ENCODE measurements at places on chromosomes 3 and 15. TPM values are rescaled to one million over a fixed set of nuclear protein-coding genes. Genes with fewer than 3 reads are reported as not detected.
A peak's percentile ranks its signal among the peaks of the same experiment; 100 is the strongest.

DNA sequence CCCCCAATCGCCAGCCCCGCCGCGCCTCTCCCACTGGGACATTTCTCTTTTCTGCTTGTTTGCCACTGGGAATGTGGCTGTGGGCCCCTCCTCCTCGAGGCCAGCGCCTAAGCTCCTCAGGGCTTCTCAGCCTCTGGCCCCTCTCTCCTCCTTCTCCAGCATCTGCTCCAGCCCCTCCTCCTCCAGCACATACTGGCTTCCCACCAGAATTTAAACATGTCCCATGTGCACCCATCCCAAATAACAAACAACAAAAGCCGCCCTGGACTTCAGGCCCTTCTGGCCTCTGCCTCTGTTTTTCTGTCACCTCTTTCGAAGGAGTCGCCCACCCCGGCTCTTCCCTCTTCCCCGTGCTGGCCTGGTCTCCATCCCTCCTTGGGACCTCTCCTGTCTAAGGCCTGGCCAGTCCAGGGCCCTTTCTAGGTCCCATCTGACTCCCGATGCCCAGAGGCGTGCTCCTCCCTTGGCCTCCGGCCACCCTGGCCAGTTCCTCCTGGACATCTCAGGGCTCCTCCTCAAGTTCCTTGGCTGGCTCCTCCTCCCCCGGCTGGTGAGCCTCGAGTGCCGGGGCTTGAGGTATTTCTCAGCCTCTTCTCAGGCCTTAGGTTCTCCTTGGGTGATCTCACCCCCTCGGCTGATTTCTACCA lies 94.6 kb upstream of the SLC6A6 start:
- DNase-seq, result no peak

The KCNMB2 gene
- 3.7 TPM for total RNA-seq

- peak; percentile 92 for DNase-seq
Measured at GRCh38 chr3:46935168-46935858, 41.2 kb downstream of the CCDC12 start.

The IP6K2 gene
- 105 TPM for total RNA-seq

The RARB gene
- total RNA-seq, result 28.0 TPM

The SCG3 gene
- not detected for total RNA-seq

DNA sequence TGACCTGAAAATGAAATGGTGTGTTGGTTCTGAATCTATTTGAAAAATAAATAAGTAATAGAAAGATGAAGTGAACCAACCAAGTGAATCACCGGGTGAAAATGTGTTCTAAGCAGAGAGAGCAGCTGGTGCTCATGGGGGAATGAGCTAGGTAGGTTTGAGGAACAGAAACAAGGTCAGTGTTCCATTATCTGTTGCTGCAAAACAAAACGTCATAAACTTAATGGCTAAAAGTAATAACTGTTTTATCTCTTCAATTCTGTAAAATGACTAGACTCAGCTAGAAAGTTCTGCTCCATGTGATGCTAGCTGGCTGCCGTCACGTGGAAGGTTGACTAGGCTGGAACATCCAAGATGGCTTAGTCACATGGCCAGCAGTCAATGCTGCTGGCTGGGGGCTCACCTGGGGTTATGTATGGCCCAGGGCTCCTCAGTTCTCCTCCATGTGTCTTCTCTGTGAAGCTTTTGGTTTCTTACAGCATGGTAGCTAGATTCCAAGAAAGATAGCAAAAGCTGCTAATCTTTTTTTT lies 13.3 kb upstream of the SH3BP5 start:
- no peak for DNase-seq

GRCh38 chr15:47877836-47878235 lies 160.5 kb downstream of the SEMA6D start:
- DNase-seq, result no peak

DNA sequence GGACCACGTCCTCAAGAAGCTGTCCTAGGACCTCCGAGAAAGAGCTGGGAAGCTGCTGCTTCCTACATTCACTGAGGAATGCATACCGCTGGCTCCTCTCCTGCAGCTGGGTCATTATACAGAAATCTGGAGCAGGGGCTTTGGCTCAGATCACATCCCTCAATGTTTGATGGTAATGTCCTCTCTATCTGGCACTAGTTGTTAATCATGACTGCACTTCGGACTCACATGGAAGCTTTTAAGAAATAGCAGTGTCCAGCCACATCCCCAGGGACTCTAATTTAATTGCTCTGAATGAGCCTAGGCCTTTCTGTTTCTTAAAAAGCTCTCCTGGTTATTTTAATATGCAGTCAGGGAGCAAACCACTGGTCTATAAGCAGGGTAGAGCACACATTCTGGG lies 25.7 kb upstream of the MYRIP start:
- DNase-seq, result peak; percentile 7

- DNase-seq, result peak; percentile 90
Measured at GRCh38 chr15:29668120-29668602, 154.1 kb downstream of the TJP1 start.

DNA sequence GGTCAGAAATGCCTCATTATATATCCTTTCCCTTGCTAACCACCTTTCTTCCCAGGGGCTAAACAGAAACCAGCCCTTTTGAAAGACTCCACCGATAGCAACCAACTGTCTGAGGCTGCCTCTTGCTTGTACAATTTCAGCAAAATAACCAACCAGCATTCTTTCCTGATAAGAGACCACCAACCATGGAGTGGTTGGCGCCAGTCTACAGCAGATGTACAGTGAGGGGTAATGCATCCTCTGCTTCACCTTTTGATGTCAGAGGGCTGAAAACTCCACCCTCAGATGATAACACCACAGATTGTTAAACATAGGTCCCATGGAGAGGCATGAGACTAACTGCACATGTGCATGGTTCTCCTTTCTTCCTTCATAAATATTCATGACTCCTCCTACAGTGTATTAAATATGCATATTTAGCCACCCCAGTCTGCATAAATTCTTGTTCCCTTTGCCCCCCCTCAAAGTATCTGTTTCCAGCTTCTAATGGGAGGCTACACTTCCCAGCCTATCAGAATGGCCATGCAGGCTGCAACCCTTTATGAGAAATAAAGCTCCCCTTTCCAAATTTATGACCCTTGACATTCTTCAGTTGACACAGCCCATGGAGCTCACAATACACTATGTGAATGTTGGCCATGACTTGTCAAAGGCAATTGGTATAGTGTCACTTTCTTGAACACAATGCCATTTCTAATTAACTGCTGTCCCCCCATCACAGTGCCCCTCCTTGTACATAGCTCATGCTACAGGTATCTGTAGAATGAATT lies 48.3 kb downstream of the GABRB3 start:
- DNase-seq, result no peak

DNA sequence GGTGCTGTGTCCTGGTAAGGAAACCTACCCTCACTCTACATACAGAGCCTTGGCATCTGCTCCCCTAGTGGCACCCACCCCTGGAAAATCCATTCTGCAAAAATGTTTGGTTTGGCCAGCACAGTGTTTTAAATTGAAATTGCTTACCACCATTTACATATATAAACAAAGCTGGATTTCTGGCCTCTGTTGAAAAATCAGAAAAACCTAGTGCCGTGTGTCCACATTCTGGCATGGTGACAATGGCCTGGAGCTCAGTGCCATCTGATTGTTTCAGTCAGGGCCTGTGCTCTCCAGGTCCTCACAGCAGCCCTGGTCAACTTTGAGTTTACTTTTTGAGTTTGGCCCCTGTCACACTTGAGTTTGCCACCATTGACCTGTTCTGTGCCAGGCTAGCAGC lies 2.9 kb upstream of the IL17RC start:
- peak; percentile 35 for DNase-seq

The LOXL1 gene
- 36.8 TPM for total RNA-seq

- no peak for DNase-seq
Measured at GRCh38 chr3:62558549-62559112, 185.3 kb upstream of the FEZF2 start.

DNA sequence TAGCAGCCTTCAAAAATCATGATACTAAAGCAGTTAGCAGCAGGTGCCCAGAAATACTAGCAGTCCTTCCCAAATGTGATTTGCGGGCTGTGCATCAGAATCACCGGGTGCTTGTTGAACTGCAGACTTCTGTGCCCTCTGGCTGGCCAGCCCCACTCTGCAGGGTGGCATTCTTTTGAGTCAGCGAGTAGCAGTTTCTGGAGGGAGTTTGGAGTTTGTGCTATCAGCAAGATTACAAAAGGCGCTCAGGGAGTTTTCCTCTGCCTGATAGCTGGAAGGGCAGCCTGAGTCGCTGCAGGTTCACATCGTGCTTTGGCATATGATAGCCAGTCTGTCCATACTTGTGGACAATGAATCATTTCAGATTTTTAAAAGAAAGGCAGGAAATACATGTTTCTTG lies 57.6 kb downstream of the CLDN11 start:
- no peak for DNase-seq

The P2RY13 gene
- not detected for total RNA-seq

- no peak for DNase-seq
Measured at GRCh38 chr3:100963041-100963440, 30.2 kb downstream of the ABI3BP start.

- DNase-seq, result no peak
Measured at GRCh38 chr15:37981775-37982174, 47.3 kb downstream of the TMCO5A start.

- no peak for DNase-seq
Measured at GRCh38 chr3:154243353-154243752, 80.9 kb downstream of the DHX36 start.

DNA sequence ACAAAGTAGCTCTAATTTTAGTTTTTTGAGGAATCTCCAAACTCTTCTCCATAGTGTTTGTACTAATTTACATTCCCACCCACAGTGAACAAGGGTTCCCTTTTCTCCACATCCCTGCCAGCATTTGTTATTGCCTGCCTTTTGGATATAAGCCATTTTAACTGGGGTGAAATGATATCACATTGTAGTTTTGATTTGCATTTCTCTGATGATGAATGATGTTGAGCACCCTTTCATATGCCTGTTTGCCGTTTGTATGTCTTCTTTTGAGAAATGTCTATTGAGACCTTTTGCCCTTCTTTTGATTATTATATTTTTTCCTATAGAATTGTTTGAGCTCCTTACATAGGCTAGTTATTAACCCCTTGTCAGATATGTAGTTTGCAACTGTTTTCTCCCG lies 239.9 kb upstream of the TPM1 start:
- no peak for DNase-seq

The PML gene
- 27.7 TPM for total RNA-seq

The KLHL40 gene
- total RNA-seq, result not detected

GRCh38 chr15:75597667-75598341 lies 18.7 kb upstream of the PTPN9 start:
- DNase-seq, result peak; percentile 37

- no peak for DNase-seq
Measured at GRCh38 chr3:172953571-172953970, 187.5 kb downstream of the SPATA16 start.

GRCh38 chr15:26212109-26212508 lies 349.0 kb upstream of the ATP10A start:
- DNase-seq, result no peak

GRCh38 chr3:167602041-167602440 lies 51.7 kb downstream of the WDR49 start:
- no peak for DNase-seq

The CPNE9 gene
- not detected for total RNA-seq

DNA sequence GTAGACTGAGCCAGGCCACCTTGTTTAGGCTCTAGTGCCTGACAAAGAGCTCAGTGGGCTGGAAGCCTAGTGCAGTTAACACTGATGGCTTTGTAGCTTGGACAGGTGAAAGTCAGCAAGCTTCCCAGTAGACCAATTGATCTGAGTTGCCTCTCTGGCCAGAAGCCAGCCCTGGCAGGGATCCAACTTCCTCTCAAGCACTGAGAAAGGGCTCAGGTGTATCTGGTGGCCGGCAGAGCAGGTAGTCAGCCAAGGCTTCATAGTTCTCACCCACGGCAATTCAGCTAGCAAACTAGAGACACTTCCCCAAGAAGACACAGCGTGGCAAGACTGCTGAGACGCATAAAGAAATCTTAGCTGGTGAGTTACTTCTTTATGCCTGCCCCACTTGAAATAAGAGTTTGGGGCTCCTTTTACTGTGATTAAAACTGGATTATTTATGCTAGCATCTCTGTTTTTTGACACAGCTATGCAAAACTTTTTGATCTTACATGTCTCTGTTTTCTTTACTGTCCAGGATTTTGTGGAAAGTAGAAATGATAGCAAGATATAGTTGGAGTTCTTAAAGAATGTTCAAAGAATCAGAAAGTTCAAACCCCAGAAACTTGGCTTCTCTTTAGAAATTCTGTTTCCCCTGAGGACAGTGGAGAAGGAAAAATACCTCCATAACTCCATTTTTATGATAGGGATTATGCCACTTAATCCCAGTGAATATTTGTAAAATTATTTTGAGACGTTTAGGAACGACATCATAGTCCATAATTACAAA lies 8.4 kb upstream of the CA12 start:
- DNase-seq, result peak; percentile 90

The FRMD4B gene
- total RNA-seq, result 5.3 TPM

The TUSC7 gene
- not detected for total RNA-seq
